Left ventricle myocardium superior (tissue), 1 donor: ENCODE measurements at places on chromosomes 7 and 10. TPM values are rescaled to one million over a fixed set of nuclear protein-coding genes. Genes with fewer than 3 reads are reported as not detected.

Gene VAX1
- total RNA-seq, result not detected

- DNase-seq, result no peak
Observed at GRCh38 chr10:130863044-130863443, 448.5 kb downstream of the TCERG1L start.

DNA sequence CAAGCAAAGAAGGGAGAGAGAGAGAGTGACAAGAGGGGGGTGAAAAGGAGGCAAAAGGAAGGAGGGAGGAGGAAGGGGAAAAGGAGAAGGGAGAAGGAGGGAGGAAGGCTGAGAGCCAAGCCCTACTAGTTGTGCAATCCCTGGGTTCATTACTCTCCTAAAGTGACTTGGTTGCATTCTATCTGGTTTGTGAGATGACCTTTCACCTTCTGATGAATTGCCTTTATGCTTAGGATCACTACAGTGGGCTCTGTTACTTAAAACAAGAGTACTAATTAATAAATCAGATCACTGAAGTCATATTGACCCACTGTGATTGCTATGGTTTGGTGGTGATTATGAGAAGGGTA, 144.9 kb downstream of the KIF20B start:
- DNase-seq, result no peak

Gene GRID1
- total RNA-seq, result 2.4 TPM

Gene INSYN2A
- not detected for total RNA-seq

Gene APBB1IP
- 2.8 TPM for total RNA-seq

GRCh38 chr10:49389361-49389933, 6.4 kb downstream of the DRGX start:
- no peak for DNase-seq

Gene PRKAR2B
- 24.2 TPM for total RNA-seq

Gene GFRA1
- total RNA-seq, result 6.7 TPM

Gene CACNB2
- total RNA-seq, result 55.9 TPM

GRCh38 chr7:27640884-27641574, 21.7 kb downstream of the HIBADH start:
- no peak for DNase-seq

Gene MSS51
- 2.9 TPM for total RNA-seq
